Activated CD4-positive, alpha-beta T cell treated with anti-CD3 and anti-CD28 coated beads, Interleukin-2, amount 50 U/mL, for 1 hour (primary cell): ENCODE measurements at places on chromosomes 1 and 21.

- DNase-seq = no peak
Observed at GRCh38 chr1:8679929-8680663, 137.3 kb downstream of the RERE start.

GRCh38 chr1:13783551-13783950 is 83.6 kb downstream of the PRDM2 start:
- no peak for DNase-seq

DNA sequence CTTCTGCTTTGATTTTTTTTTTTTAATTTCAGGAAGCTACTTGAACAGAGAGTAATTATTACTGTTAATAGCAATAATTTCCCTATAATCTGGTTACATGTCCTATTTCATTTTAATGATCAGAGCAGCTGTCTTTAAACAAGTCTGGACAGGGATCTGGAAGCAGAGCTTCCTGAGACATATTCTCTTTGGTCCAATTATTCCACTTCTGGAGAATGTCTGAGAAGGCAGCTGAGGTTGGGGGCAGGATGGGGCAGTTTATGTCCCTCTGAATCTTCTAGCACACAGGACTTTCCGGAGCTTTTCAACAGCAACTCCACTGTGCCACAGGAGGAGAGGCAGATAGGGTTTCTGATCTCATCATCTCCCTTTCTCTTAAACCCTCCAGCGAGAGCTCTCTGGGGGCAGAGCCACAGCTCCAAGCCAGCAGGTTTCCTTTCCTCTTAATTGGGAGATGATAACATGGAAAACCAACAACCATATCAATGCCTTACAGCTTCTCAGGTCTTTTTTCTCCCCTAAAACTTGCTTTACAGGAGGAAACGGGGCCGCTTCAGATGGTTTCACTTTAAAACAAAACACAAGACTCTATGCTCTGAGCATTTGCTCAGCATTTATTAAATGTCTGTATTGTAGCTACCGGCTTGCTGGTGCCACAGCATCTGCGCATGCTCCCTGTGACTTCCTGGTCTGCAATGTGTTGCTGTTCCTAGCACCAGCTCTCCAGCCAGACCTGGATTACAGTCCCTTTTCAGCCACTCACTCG is 425.7 kb upstream of the USP24 start:
- peak; percentile 1 for DNase-seq

GRCh38 chr1:113742515-113742914 is 16.8 kb downstream of the PHTF1 start:
- DNase-seq = no peak

DNA sequence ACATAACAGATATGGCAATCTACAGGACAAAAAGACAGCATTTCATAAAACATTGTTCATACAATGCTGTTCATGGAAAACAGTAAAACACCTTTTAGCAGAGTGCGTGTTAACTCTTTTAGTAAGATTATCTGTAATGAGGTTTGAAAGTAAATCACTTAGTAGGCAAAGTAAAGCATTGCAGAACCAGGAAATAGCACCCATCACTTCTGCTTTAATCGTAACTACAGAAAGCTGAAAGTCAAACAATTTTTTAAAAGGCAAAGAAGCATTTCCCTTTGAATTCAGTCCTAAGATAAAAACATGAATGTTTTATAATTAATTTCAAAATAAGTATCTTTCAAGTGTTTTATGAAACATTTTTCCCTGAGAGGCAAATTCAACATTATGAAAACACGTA is 63.3 kb upstream of the RNF11 start:
- DNase-seq = no peak

DNA sequence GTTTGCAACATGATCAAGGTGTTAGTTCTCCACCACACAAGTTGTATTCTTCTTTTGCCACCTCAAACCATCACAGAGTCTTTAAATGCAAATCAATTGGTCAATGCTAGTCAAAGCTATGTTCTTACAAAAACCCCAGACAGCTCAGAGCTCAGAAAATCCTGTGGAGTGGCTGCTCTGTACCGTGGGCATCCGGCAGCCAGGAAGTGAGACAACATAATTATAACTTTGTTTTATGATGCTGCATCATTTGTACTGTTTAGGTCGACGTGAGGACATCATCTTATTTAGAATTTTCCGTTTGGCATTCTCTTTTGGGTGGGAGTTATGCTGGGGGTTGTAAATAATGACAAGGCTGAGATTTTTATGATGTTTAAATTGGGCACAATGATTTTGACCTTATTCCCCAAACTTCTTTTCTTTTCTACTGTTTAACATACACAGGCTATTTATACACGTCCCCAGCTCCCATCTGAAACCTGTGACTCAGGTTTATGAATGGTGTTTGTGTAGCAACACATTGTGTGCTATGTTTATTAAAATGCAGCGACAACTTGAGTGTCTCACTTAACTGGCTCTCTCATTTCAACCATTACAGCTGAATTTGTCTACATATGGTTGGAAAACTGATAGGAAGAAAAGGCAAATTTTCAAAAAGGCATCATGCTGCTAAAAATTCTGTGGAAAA is 124.0 kb downstream of the CNIH3 start:
- no peak for DNase-seq

GRCh38 chr1:85462931-85463649 is 1.9 kb downstream of the DDAH1 start:
- DNase-seq = no peak

- DNase-seq = no peak
Observed at GRCh38 chr1:204139088-204139487, 12.8 kb downstream of the ETNK2 start.

GRCh38 chr1:150282558-150282958 is 204 bp downstream of the CIART start:
- no peak for DNase-seq

- DNase-seq = no peak
Observed at GRCh38 chr1:25854554-25854953, 4.7 kb downstream of the AUNIP start.

- DNase-seq = no peak
Observed at GRCh38 chr1:187261637-187262036, 432.9 kb downstream of the PLA2G4A start.

- DNase-seq = no peak
Observed at GRCh38 chr1:165824269-165824643, 3.2 kb upstream of the UCK2 start.

GRCh38 chr1:64894438-64895196 is 71.7 kb downstream of the JAK1 start:
- DNase-seq = no peak

- no peak for DNase-seq
Observed at GRCh38 chr1:203703586-203703985, 61.4 kb upstream of the LAX1 start.

DNA sequence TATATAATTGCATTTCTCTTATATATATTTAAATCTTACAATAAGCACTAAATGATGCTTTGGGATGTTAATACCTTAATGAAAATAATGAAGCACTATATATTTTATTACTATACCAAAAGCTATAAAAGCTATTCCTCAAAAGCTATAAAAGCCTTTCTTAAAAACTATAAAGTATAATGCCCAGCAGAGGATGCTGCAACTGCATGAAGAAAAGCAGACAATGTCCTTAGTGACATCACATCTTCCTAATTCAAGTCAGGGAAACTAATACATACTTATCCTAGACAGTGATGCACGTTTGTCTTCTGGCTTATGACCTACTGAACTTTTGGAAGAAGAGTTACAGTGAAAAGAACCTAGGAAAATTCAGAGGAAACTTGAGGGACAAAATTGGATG is 13.6 kb upstream of the C1orf185 start:
- no peak for DNase-seq

GRCh38 chr1:11615090-11615489 is 39.1 kb downstream of the FBXO2 start:
- no peak for DNase-seq

DNA sequence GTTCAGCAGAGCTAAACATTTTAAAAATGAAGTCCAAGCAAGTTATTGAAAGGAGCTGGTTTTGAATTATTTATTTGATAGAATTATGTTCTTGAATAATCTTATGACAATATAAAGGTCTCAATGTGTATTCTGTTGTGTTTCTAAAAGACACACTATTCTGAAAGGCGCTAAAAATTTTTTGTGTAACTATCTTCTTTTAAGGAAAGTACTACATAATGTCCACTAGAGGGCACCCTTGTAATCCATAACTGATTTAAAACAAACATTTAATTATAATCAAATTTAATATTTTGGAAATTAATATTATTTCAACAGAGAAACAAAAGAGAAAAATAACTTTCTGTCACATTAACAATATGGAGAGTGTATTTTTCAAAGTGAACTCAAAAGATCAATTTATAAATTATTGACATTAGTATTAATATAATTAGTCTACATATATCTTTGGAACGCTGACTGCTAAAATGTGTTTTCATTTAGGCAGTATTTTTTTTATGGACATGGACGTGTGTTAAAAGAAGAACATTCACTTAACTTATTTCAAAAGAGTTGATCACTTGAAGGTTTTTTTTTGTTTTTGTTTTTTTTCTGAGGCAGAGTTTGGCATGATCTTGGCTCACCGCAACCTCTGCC is 248.4 kb downstream of the DENND1B start:
- no peak for DNase-seq

DNA sequence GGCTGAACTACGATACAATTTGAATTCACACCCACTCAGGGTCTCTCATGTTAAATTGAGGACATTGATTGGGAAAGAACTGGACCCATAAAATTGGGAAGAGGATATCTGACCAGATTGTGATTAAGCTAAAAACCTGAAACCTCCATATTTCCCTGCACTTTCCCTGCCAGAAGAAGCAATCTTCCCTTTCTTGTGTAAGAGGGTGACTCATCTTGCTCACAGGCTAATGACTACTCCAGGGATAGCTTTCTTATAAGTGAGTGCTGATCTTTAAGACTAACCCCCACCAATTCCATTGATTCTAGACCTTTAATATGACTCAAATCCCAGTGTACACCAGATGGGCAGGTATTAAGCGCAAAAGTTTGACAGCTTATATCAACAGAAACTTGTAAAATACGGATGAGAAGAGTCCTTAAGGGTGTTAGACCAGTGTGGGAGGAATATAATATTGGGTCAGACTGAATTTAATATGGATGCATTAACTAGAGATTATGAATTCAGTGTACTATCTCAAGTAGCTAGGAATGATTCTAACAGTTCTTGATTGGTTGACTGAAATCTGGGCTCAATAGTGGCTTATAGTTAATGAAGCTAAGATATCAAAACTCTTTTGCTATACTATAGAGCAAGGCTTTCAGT is 12.1 kb upstream of the SGIP1 start:
- no peak for DNase-seq
